ENCODE measurements at places on chromosomes 13 and 19.

GRCh38 chr19:2926341-2927031 is 18.3 kb downstream of the ZNF77 start:
- no peak for DNase-seq

DNA sequence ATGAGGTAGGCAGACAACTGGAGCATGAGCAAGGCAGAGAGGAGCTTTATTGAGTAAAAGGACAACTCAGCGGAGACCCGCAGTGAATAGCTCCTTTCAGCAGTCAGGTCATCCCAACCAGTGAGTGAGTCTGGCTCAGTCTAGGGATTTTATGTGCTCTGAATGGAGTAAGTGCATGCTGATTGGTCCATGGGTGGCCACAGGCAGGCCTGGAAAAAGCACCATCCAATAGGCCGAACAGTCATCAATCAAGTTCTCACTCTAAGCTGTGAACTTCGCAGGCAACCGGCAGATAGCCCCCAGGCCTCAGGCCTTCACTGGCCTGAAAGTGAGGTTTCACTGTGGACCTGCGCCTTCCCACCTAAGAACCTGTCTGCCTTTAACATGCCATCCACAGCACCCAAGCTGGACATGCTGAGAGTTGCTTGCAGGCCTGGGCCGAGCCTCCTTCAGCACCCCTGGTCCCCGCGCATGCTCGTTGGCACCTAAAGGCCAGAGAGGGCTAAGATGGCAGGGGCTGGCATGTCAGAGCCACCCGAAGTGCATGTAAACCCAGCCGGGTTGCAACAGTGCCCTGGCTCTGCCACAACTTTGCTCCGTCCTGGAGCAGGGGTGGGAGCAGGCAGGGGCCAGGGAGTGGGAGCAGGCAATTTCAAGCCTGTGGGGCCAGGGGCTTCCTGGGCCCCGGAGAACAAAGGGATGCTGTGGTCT is 698.7 kb downstream of the SLITRK1 start:
- no peak for DNase-seq

DNA sequence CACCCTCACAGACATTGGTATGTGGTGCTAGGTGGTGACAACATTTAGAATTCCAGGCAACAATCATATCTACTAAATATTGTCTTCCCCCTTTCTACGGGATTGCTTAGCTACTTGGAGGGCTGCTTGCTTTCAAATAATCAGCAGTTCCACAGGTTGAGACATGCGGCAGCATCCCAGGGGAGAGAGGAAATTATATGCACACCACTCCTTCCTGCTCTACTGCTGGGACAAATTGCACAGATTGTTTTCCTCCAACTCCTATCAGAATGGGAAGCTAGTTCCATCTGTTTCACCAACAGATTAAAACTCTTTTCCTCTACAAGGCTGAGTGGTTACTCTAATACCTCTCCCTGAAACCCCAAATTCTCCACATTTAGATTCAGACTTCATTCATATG is 275.4 kb downstream of the DNAJC15 start:
- no peak for DNase-seq

- DNase-seq = no peak
Observed at GRCh38 chr19:49875857-49876421, 1.2 kb downstream of the AKT1S1 start.

GRCh38 chr13:22278336-22278929 is 607.6 kb downstream of the FGF9 start:
- DNase-seq = peak; percentile 29

GRCh38 chr13:32828711-32829110 is 187.5 kb upstream of the KL start:
- DNase-seq = no peak

GRCh38 chr13:114272977-114273376 is 8.4 kb upstream of the UPF3A start:
- DNase-seq = no peak

DNA sequence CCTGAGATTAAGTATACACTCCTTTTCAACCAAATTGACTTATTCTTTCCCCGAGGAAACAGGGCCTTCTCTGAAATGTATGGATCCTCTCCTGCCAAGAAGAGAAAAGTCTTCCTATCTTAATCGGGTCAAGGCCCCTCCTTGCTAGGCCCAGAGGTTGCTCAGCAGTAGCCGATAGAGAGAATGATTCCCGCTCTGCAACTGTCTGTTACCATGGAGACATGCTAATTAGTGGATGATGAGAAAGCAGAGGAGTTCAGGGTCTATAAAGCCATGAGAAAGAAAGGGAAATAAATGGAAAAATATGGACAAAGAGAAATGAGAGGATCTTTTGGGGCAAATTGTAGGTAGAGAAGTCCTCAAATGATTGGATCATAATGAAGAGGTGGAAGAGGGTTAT is 103.5 kb downstream of the POU4F1 start:
- DNase-seq = no peak

DNA sequence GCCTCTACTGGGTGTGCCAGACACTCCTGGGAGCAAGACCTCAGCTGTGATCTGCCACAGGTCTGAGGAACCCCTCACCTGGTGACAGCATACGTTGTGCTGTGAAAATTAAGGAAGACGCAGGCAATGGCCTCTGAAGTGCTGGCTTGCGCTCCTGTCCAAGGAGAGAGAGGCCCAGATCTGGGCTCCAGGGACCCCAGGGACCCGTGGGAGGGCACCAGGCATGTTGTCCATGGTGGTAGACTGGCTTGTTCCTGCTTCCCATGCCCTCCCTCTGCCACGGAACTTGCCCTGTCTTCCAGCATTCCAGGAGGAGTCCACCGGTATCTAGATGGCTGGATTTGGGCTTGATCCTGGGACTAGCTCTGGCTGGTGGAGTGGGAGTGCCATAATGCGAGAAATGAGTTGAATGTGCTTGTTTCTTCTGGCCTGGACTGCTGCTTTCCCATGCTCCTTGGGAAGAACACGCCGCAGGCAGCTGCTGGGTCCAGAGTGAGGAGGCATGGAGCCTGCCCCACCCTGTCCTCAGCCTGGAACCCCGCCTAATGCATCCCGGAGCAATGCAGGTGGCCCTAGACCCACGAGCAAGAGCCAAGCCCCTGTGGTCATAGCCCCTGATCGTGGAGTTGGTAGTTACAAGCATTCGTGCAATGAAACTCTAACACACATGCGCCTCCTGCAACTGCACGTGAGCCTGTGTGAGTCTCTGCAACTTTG is 190.2 kb downstream of the TEX29 start:
- no peak for DNase-seq

DNA sequence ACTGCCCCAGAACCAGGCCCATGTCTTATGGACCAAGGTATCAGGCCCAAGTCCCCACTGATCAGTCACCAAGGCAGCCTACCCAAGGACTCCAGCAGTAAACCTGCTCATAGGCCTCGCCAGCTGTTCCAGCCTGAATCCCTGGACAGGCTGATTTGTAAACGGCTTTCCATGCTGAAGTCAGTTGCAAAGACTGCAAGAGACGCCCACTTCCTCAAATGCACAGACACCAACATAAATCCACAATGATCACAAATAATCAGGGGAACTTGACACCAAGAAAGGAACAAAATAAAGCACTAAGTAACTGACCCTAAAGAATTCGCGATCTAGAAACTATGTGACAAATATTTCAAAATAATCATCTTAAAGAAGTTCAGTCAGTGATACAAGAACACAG is 75.2 kb downstream of the RXFP2 start:
- no peak for DNase-seq

GRCh38 chr13:39499604-39500003 is 103.4 kb downstream of the LHFPL6 start:
- no peak for DNase-seq

DNA sequence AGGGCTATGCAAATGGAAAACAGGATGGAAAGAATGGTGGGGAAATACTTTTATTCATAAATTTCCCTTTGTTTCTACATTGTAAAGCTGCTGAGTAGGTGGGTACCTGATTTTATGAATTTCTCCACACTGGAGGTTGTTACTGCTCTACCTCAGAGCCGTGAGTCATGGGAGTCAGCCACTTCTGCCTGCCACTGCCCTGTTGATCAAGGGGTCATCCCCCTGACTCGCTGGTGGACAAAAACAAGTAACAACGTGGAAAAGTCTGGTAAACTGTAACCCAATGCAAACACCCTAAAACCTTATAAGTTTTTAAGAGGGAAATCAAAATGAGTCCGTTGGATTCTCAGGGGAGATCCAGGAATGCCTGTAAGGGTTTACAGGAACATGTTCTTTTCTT is 329.5 kb downstream of the ATP8A2 start:
- DNase-seq = no peak

DNA sequence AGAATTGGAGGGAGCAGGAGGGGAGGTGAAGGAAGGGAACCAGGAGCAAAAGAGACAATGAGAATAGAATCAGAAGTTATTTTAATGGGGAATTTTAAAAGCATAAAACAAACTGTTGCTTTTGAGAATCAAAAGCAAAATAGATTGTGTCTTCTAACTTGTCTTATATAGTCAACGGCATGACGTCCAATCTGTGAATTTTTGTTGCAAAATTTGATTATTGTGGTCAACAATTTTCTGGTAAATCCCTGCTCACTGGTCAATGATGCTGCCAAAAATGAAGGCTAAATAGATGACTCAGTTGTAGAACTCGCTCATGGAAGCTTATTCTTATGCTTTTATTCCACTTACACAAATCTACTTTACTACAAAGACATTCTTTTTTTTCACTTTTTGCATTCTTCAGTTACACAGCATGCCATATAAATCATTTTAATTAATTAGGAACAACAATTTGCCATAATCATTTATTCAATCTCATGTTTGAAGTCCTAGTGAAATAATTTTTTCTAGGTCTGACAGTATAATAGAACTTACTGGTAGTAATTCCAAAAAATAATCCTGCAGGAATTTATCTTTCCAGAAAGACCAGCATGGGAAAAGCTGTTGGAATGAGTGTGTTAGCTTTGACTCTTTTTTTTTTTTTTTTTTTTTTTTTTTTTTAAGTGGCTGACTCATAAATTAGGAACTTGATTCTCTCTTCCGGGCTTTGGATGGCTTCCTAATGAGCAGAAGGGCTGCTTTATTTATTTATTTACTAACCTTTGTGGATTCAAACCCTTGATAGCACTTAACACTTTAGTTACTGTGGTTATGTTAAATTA is 256.9 kb downstream of the SPRY2 start:
- peak; percentile 43 for DNase-seq

DNA sequence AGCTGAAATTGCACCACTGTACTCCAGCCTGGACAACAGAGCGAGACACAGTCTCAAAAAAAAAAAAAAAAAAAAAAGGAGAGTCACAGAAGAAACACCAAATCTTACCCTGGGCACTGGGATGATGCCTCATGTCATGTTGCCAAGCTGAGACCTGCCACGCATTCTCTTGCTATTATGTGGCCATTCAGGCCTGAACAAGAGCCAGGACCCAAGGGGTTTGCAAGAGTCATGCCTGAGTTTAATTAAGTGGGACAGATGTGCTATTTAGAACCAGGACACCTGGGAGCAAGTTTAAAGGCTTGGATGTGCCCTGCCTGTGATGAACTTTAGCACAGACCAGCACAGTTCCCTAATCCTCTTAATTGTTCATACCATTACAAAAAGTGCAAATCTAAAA is 9.8 kb downstream of the PNMA8A start:
- no peak for DNase-seq

- peak; percentile 75 for DNase-seq
Observed at GRCh38 chr19:32691291-32691951, at the start of gene NUDT19. Gene NUDT19, plus strand, starts transcription at chr19:32691821. Its CDS starts 140 bp downstream, at chr19:32691961.

- DNase-seq = no peak
Observed at GRCh38 chr13:41007744-41008128, 11.4 kb downstream of the ELF1 start.

- no peak for DNase-seq
Observed at GRCh38 chr13:25292301-25292700, 5.0 kb upstream of the MTMR6 start.

DNA sequence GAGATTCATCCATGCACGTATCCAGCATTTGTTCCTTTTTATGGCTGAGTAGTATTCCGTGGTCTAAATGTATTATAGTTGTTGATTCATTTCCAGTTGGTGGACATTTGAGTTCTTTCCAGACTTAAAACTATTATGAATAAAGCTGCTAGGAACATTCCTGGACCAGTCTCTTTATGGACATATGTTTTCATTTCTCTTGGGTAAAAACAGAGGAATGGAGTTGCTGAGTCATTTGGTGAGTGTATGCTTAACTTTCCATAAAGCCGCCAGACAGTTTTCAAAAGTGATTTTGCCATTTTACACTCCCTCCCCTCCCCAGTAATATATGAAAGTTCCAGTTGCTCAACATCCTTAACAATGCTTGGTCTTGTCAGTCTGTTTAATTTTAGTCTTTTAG is 116.4 kb downstream of the TSHZ3 start:
- DNase-seq = no peak

DNA sequence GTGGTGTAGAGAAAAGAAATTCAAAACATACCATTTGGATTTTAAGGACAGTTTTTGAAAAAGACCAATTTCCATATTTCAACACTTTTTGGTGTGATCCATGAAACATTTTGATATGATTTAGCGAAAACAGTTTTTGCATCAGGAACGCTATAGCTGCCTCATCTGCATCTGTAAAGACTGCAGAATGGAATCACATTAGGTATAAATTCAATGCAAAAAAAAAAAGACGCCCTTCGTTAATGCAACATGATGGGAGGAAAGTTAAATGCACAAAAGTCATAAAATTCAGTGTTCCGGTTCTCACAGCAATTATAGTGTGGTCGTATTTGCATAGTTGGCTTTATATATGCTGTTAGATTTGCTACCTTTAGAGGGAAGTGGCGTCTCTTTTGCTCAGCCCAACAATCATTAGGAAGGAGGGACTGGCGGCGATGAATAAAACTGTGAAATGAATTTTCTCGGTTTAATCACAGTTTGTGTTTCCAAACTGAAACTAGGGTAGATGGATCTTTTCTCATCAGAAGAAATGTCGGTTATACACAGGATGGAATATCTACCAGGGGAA is 215.7 kb downstream of the TEX29 start:
- no peak for DNase-seq

GRCh38 chr19:40335855-40336600 is 12.2 kb downstream of the C19orf47 start:
- DNase-seq = no peak

- no peak for DNase-seq
Observed at GRCh38 chr13:102620516-102620915, 23.7 kb downstream of the TPP2 start.

DNA sequence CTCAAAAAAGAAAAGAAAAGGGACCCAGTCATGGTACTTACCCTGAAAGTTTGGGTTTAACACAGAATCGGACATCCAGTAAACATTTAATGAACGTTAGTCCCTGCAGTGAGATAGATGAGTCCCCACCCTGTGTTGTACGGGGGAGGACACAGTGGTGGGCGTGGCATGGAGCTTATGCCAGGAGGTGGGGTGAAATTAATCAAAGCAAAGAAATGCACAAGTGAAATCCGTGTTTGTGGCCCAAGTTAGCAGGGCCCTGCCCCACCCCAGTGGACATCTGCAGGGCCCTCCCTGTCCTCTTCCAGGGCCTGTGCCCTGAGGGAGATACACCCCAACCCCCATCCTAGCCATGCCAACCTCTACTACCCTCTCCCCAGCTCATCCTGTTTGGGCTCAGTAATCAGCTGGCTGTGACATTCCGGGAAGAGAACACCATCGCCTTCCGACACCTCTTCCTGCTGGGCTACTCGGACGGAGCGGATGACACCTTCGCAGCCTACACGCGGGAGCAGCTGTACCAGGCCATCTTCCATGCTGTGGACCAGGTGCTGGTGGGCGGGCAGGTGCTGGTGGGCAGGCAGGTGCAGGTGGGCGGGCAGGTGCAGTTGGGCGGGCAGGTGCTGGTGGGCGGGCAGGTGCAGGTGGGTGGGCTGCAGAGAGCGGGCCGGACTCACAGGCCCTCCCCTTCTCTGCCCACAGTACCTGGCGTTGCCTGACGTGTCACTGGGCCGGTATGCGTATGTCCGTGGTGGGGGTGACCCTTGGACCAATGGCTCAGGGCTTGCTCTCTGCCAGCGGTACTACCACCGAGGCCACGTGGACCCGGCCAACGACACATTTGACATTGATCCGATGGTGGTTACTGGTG is 3.9 kb downstream of the MCOLN1 start:
- DNase-seq = no peak
